ENCODE measurements at places on chromosomes 11 and 22. TPM values are rescaled to one million over a fixed set of nuclear protein-coding genes. Genes with fewer than 3 reads are reported as not detected.

RFPL2 gene
- 0.19 TPM for total RNA-seq

RTCB gene
- 111 TPM for total RNA-seq

MYEOV gene
- 0.86 TPM for total RNA-seq

GLB1L2 gene
- 7.9 TPM for total RNA-seq

GRCh38 chr22:47419239-47419638 is 656.8 kb downstream of the TBC1D22A start:
- H3K27me3 ChIP-seq = no peaks in the 10 kb centered on the region
- no peak overlapping the region for H3K27ac ChIP-seq
- DNase-seq = no peak
- no peak overlapping the region for H3K4me3 ChIP-seq
- H3K4me1 ChIP-seq = no peaks in the 10 kb centered on the region

DNA sequence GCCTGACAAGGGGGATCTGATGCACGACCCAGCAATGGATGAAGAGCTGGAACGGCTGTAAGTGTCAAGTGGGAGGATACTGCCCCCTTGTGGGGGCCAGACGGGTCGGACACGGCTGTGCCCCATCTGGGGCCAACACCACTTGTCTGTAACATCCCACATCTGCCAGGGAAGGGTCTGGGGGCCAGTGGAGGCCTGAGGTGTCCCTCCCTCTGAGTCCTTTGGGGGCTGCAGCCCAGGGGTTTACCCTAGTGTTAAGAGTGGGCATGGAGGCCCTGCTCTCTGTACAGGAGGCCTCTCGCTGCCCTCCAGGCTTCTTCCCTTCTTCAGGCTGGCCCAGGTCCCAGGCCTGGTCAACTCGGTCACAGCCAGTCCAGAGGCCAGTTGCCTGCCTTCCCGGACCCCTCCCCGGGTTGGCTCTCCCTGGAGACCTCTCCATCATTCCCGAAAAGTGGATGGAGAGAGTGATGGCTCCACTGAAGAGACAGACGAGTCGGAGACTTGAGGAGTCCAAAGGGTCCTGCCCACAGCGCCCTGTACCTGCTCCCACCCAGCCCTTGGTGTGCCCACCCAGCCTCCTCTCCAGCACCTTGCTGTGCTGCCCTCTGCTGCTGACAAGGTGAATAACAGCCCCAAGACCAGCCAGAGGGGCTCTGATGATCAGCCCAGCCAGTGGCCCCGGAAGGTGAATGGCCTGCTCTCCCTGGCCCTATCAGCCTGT is 15.4 kb downstream of the ARFGAP2 start:
- H3K36me3 ChIP-seq = peaks cover 15% of the 10 kb centered on the region
- H3K27me3 ChIP-seq = no peaks in the 10 kb centered on the region
- H3K27ac ChIP-seq = no peak overlapping the region
- no peak overlapping the region for H3K4me3 ChIP-seq
- no peaks in the 10 kb centered on the region for H3K4me1 ChIP-seq
- DNase-seq = no peak

DNA sequence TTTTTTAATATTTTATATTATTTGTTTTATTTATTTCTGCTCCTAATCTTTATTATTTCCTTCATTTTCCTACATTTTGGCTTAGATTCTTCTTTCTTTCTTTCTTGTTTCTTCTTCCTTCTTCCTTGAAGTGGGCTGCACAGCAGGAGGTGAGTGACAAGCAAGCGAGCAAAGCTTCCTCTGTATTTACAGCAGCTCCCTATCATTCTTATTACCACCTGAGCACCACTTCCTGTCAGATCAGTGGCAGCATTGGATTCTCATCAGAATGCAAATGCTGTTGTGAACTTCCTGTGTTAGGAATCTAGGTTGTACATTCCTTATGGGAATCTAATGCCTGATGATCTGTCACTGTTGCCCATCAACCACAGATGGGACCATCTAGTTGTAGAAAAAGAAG is 784.9 kb upstream of the LUZP2 start:
- no peak for DNase-seq
- no peaks in the 10 kb centered on the region for H3K27me3 ChIP-seq
- H3K27ac ChIP-seq = no peak overlapping the region

DNA sequence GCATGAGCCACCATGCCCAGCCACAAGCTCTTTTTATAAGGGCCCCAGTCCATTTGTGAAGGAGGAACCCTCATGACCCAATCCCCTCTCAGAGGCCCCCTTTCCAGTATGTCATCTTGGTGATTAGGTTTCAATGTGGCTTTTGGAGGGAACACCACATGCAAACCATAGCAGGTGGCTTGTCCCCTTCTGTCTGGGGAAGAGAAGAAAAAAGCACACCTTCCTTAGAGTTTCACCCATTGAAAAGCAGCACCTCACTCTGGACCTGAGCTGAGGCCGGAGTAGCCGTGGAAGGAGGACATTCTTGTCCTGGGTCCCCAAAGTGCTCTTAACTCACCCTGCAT is 25.4 kb downstream of the NEAT1 start:
- no peaks in the 10 kb centered on the region for H3K4me1 ChIP-seq
- no peaks in the 10 kb centered on the region for H3K36me3 ChIP-seq
- H3K4me3 ChIP-seq = no peak overlapping the region
- H3K27me3 ChIP-seq = no peaks in the 10 kb centered on the region
- DNase-seq = no peak
- no peak overlapping the region for H3K27ac ChIP-seq

DNA sequence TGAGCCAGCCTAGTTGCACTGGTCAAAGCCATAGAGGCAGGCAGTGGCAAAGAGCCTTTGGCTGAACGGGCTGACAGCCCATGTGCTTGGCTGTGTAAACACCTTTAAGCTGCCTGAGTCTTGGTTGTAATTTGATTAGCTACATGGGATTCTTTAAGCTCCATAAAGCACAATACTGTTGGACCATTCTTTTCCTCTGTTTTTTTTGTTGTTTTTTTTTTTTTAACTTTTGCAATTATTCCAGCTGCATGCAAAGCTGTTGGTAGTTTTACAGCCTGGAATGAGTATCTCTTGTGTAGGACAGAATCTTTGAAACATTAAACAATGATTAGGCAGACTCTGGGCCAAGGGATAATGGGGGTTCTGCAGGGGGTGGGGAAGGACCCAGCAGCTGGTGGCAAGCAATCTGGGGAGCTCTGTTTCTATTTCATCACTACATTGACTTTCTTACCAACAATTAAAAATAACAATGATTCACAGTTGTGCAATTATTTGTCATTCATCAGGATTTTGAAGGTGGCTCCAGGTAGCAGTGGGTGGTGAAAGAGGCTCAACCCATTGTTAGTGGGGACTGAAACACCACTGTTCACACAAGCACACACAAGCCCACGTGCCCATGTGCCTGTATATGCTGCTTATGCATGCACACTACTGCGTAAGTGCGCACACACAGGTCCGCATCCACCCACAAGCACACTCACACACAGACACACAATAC is 69.5 kb upstream of the CSNK2A3 start:
- no peak for DNase-seq
- H3K4me3 ChIP-seq = no peak overlapping the region
- no peak overlapping the region for H3K27ac ChIP-seq
- H3K36me3 ChIP-seq = no peaks in the 10 kb centered on the region
- no peaks in the 10 kb centered on the region for H3K27me3 ChIP-seq
- H3K4me1 ChIP-seq = no peaks in the 10 kb centered on the region

DNA sequence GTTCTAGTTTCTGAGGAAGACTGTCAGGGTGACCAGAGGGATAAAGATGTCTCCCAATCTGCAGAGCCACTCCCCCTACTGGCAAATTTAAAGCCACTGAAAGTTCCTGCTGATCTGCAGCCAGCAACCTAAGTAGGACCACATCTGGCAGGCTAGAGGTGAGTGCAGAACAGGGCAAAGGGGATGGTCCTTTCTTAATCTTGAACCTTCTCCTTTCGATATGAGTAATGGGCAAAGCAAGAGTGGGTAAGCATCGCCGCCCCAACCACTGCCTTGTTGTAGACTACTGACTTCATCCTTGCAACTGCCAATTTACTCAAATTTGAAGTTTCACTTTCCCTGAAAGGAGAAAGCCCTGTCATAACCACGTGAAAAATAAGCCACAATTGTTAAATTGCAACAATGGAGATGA is 30.7 kb downstream of the SCUBE2 start:
- H3K27me3 ChIP-seq = no peaks in the 10 kb centered on the region
- H3K36me3 ChIP-seq = no peaks in the 10 kb centered on the region
- no peak overlapping the region for H3K27ac ChIP-seq
- H3K4me3 ChIP-seq = no peak overlapping the region

DNA sequence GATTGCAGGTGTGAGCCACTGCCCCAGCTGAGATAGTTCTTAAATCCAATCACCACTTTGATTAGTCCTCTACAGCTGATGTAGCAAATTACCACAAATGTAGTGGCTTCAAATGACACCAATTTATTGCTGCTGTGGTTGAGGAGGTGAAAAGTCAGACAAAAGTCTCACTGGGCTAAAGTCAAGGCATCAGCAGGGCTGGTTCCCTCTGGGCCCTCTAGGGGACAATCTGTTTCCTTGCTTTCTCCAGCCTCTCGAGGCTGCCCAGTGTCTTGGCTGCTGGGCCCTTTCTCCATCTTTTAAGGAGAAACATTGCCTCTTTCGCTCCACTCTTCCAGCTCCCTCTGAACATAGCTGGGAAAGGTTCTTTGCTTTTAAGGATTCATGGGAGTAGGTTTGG is 50.5 kb upstream of the SHANK2 start:
- H3K36me3 ChIP-seq = no peaks in the 10 kb centered on the region
- H3K4me3 ChIP-seq = no peak overlapping the region
- no peaks in the 10 kb centered on the region for H3K4me1 ChIP-seq
- no peak overlapping the region for H3K27ac ChIP-seq
- DNase-seq = peak; percentile 37
- no peaks in the 10 kb centered on the region for H3K27me3 ChIP-seq

GRCh38 chr11:69509381-69509780 is 27.9 kb downstream of the LINC01488 start:
- H3K4me1 ChIP-seq = no peaks in the 10 kb centered on the region
- no peaks in the 10 kb centered on the region for H3K27me3 ChIP-seq
- DNase-seq = no peak
- no peak overlapping the region for H3K27ac ChIP-seq

GRCh38 chr11:2825889-2826678 is 59.5 kb downstream of the CDKN1C start:
- no peaks in the 10 kb centered on the region for H3K27me3 ChIP-seq
- H3K4me3 ChIP-seq = no peak overlapping the region
- H3K36me3 ChIP-seq = no peaks in the 10 kb centered on the region
- H3K4me1 ChIP-seq = peaks cover 2% of the 10 kb centered on the region
